ENCODE measurements at places on chromosomes 6 and 20.

GRCh38 chr20:12928755-12929401, 79.9 kb upstream of the SPTLC3 start:
- DNase-seq, result peak; percentile 78

GRCh38 chr6:30206152-30206551, 7.1 kb downstream of the TRIM26 start:
- no peak for DNase-seq

DNA sequence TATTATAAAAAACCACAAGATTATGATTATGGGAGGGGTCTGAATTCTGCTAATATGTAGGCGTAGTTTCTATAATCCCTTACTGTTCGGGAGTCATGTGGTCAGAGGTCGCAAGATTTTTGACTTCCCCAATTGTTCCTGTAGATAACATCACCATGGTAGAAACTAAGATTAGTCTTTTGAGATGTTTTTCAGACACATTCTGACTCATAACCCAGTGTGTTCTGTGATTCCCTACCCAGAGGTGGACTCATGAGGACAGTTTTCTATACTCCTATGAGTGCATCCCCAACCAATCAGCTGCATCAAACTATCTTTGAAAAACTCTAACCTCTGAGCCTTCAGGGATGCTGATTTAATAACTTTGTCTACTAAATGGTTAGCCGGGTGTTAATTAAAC, 175.5 kb downstream of the RFPL4B start:
- no peak for DNase-seq

GRCh38 chr6:157655139-157655538, 167.9 kb upstream of the SNX9 start:
- no peak for DNase-seq

DNA sequence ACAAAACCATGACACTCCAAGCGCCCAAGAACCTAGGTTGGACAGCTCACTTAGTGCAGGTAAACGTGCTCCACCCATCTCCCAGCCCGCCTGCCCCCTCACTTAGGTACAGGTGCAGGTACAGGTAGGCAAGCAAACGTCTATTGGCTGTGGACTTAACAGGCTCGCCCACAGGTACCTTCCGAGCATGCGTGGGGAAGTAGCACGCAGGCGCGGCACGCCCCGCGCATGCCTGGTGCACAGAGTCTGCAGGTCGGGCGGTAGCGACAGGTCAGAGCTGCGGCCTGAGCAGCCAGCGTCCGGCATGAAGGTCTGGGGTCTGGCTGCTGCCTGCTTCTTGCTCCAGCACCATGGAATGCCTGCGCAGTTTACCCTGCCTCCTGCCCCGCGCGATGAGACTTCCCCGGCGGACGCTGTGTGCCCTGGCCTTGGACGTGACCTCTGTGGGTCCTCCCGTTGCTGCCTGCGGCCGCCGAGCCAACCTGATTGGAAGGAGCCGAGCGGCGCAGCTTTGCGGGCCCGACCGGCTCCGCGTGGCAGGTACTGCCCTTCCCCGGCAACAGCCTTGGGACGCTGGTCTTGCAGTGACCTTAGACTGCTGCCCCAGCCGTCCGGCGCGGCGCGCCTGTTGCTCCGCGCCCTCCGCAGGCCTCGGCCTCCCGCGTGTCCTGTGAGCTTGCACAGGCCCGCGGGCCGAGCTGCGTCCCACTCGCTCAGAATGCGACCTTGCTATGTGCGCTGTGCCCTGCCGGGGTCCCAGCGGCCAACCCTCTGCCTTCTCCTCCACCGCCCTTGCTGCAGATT, at the start of gene MRS2:
MRS2 (plus strand) TSS at position 240 of the 804 bp plus-strand sequence; CDS start at position 351, 111 bp downstream.
- peak; percentile 98 for DNase-seq

DNA sequence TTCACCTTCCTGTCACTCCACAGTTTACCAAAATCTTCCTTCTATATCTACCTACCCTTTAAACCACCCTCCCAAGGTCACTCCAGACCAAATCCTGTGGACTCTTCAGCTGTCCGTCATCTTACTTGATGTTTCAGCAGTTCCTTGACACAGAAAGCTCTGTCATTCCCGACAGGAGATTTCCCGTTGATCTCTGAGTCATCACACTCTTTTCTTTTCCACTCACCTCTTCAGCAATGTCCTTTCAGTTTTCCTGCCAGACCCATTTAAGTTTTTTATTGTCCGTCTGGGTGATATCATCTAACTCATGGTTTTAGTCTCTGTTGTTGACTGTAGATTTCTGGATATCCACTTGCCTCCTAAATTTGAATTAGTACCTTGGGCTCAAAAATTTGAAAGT, 69.9 kb upstream of the SCGN start:
- DNase-seq, result peak; percentile 16

DNA sequence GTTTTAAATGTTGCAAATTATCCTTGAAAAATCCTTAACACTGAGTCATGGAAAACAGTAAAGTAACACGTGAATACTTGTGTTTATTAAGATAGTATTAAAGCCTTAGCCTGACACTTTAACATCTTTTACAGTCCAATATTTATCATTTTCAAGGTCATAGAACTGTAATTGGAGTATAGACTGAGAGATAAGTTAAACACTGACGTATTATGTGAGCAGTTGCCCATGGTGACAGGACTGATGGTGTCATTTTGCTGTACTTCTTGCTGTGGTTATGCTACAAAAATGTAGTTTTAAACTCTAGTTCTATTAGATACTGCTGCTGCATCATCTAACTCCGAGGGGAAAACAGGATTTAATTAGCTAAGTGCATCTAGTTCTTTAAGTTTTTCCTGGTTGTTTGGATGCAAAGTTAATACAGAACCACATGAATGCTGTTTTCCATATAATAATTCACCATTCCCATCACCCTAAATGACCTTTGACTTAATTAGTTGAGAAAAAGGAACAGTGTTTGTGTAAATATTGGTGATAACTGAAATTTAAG, 37.8 kb downstream of the SLC2A12 start:
- DNase-seq, result no peak

DNA sequence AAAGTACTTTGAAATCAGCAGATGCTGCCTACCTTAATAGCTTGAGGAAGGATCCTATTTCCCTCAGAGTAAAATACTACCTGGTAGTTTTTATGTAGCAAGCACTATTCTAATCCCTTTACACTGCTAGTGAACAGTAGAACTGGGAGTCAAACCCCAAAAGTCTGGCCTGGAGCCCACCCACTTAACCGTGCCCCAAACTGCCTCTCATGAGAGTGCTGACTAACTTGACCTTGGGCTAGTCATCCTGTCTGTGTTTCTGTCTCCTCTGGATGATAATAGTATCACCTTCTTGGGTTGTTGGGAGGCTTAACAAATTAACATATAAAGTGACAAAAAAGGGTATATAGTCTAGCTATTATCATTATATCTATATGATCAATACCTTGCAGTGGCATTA, 140.5 kb downstream of the RCAN2 start:
- DNase-seq, result no peak

GRCh38 chr6:4553387-4553786, 222.8 kb upstream of the CDYL start:
- no peak for DNase-seq

DNA sequence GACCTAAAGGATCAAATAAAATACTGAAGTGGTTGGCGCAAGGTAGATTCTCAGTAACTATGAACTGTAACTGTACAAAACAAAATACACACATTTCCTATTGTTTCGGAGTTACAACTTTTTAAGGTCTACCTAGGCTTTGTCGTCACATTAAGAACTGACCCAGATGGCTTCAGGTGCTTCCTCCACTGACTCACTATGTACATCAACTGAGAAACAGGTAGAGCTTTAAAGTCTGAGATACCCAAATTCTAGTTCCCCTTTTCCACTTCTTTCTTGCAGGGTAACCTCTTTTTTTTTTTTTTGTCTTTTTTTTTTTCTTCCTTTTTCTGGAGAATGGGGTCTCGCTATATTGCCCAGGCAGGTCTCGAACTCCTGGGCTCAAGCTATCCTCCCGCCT, 5.5 kb downstream of the SNRPB start:
- DNase-seq, result no peak

- no peak for DNase-seq
Observed at GRCh38 chr6:158654960-158655489, 5.2 kb downstream of the SYTL3 start.

- no peak for DNase-seq
Observed at GRCh38 chr6:149056777-149057463, 260.6 kb upstream of the TAB2 start.

DNA sequence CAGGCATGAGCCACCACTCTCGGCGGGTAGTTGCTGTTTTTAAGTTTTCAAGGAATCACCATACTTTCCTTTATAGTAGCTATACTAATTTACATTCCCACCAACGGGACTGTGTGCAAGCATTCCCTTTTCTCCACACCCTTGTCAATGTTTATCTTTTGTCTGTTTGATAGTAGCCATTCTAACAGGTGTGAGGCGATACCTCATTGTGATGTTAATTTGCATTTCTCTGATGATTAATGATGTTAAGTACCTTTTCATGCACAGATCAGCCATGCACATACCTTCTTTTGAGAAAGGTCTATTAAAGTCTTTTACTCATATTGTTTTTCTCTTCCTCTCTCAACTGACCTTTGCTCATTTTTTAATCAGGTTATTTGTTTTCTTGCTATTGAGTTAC, 43.0 kb upstream of the CCND3 start:
- DNase-seq, result peak; percentile 70

GRCh38 chr6:1226277-1227099, 85.4 kb upstream of the FOXQ1 start:
- no peak for DNase-seq

- no peak for DNase-seq
Observed at GRCh38 chr6:90293319-90293953, 3.2 kb downstream of the BACH2 start.

DNA sequence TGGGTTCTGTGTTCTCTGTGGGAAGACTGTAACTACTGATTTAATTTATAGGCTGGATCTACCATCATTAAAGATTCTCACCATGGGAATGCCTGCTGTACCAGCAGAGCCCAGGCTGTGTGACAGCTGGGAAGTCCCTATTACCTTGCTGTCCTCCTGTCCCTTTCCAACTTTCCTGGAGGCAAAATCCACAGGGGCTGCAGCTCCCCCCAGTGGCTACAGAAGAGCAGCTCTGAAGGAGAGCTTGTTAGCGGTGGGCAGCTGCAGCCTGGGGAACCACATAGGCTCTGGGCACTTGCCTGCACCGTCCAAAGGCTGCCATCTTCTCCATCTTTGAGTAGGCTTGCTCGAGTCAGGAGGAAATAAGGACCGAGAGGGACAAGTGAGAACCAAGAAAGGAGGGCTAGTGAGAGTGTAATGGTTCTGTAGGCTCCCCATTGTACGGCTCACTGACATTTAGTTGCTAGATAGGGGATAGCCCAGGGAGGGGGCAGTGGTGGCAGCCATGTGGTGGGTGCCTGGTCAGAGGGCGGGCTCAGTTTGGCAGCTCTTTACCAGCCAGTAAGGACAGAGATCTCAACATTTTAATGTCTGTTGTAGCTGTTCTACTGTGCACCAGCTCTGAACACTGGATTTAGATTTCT, 155.1 kb upstream of the MLIP start:
- peak; percentile 80 for DNase-seq

- no peak for DNase-seq
Observed at GRCh38 chr20:14569641-14570040, 232.2 kb upstream of the FLRT3 start.

DNA sequence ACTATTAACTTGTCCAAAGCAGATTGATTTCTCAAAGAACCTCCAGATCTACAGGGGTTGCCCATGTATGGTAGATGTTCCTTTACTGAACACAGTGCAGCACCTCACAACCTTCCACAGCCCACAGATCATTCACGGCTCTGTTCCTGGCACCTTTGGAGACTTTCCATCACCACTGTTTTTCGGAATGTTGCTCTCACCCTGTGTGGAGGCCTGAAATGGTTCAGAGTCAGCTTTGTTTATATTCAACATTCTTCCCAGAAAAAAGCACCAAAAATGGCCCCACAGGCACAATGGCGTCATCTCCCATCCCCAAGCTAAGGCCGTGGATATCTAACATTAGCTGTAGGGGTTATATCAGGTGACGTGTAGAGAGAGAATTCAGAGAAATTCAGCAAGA, 74.7 kb downstream of the DHX35 start:
- no peak for DNase-seq

GRCh38 chr6:168865-169455, 123.3 kb upstream of the DUSP22 start:
- peak; percentile 63 for DNase-seq

DNA sequence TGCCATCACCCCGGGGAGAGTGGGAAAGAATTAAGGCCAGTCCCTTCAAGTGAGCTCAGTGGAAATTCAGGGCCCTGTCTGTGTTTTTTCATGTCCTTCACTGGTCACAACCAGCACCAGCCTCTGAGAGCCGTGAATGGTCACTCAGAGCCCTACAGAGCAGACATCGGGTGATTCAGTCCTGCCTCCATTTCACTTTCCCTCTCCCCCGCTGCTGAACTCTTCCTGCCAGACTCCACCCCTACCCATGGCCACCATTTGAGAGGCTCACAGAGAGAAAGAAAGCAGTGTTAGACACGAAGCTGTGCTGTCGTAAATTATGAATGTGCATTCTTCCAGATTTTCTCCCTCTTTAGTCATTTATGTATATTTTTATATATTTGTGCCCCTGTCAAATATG, 5.4 kb downstream of the R3HDML start:
- DNase-seq, result no peak

GRCh38 chr6:15745781-15746180, 83.0 kb upstream of the DTNBP1 start:
- DNase-seq, result no peak

DNA sequence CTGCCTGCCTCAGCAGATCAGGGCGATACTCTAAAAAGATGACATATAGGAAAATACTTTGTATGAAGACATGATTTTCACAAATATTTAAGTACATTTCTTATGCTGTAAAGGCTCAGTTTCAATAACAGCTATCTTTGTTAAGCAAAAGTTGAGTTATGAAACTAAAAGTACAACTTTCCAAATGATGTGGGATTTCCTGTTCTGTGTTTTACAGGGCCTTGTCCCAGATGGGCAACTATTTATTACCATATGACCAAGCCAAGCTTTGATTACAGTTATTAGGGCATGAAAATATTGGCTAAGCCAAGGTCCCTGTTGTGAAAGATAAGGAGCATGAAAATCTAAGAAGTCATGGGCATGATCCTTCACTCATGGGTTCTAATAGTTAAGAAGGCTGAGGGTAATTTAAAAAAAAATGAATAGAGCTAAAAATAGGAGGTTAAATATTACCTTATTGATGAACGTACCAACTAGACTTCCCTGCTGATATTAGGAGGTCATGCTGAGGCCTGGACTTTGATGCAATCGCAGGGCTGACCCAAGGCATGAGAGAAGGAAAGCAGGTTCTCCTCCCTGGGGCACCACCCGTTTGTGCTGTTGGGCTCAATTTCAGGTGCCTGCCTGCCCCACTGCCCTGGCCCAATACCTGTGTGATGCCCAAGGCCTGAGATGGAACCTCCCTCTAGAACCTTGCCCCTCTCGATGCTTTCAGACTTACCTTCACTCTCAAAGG, 294.4 kb upstream of the PRDM1 start:
- DNase-seq, result no peak

- DNase-seq, result peak; percentile 95
Observed at GRCh38 chr20:53939572-53940359, 130.6 kb downstream of the BCAS1 start.
